ENCODE measurements at places on chromosomes 3 and 15.

DNA sequence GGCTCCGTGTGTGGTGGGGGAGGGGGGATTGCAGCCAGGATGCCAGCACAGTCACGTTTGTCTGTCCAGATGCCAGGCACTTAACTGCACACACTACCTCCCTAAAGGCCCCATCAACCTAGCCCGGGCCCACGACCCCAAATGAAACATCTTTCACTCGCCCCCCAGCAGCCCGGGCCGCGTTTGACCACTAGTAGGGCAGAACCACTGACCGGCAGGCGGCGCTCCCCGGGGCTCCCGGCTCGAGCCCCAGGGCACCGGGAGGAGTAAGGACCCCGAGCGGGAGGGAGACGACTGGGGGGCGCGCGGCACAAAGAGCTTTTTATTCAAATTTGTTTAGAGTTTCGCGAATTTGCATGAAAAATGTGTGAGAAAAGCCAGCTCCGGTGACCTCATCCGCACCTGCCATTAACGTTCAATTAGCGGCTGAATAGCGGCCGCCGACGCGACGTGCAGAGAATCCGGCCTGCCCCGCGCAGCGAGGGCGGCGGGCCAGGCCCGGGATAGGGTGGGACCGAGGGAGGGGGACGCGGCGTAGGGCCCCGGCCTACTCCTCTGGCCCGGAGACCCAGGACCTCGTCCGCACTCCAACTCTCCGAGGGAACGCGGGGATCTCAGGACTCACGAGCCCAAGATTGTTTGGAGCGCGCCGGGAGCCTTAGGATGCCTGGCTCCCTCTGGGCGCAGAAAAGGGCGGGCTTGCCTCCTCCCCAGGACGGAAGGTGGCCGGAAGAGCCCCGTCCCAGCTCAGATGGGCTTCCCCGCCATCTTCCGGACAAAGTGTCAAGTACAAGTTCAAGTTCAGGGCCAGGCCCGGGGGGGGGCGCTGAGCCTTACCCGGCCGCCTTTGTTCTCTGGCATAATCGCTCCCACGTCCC is 64.9 kb upstream of the POLG start:
- DNase-seq, result peak; percentile 63

DNA sequence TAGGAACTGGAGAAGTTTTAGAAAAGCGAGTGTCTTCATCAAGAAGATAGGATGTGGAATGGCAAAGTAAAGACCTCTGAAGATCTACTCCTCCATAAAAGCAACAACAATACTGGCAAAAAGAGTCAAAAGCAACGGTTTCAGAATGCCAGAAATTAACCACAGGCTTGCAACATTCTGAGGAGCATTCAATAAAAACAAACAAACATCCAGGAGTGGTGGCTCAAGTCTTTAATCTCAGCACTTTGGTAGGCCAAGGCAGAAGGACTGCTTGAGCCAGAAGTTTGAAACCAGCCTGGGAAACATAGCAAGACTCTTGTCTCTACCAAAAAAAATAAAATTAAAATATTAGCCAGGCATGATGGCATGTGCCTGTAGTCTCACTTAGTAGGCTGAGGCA is 143.2 kb upstream of the HACD2 start:
- DNase-seq, result no peak

DNA sequence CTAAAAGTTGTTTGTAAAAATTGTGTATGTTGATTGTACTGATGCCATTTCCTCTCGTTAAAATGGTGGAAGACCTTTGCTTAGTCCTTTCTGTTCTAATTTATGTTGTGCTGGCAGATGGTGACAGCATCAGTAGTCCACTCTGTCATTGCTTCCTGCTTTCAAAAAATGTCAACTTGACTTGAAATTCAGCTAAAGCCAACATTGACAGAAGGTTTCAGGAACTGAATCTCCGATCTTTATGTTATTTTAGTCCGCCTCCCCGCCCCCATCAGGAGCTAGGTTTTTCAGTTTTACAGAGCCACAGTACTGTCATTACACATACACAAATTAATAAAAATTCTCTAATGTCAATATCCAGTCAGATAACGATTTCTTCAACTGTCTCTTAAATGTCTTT is 1.5 kb downstream of the CEP63 start:
- DNase-seq, result peak; percentile 88

GRCh38 chr3:124558991-124559845 is 171.0 kb upstream of the UMPS start:
- DNase-seq, result no peak

DNA sequence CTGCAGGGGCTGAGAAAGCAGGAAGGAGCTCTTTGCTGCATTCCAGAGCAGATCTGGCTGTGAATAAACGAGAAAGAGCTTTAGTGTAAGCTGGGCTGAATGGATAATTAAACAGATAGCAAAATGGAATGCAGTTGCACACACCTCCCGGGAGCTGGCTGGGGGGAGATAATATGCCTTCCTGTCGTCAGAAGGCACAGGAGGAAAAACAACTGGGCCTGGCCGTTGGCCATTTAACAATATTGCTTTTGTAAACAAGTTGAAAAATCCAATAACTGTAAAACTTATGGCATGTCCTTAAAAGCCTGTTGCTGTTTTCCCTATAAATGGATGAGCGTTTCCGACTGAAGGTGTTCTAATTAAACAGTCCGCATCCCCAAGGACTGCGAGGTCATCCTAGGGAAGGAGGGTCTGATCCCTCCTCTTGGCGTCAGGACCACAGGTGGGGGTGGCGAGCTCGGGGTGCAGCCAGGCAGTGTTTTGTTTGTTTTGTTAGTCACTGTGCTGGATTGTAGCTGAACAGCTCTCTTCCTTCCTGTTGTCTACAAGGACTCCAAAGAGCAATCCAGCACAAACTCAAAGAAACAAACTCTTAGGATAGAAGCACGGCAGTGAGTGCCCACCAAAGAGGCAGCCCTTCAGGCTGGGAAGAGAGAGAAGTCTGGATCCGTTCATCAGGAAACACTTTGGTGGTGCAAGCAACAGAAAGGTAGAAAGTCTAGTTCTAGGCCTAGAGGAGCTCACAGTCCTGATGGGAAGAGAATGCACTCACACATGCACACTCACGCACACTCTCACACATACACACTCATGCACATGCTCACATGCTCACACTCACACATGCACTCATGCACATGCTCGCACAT is 133.4 kb upstream of the SMAD3 start:
- DNase-seq, result no peak

DNA sequence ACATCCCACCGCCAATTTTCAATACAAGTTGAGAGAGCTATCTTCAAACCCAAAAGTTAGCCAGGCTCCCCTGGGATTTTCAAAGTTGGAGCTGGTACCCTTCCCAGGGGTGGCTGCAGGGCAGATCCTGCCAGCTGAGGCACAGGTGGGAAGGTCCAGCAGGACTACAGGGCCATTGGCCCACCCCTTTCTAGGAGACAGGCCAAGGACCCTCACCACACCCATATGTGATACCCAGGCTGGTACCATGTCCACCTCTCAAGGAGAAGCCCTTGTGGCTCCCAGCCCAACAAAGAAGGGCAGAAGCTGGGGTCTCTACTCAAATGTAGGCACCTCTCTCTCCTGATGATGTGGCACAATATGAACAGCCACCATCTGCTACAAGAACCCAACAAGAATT is 8.0 kb downstream of the POC1A start:
- DNase-seq, result no peak

DNA sequence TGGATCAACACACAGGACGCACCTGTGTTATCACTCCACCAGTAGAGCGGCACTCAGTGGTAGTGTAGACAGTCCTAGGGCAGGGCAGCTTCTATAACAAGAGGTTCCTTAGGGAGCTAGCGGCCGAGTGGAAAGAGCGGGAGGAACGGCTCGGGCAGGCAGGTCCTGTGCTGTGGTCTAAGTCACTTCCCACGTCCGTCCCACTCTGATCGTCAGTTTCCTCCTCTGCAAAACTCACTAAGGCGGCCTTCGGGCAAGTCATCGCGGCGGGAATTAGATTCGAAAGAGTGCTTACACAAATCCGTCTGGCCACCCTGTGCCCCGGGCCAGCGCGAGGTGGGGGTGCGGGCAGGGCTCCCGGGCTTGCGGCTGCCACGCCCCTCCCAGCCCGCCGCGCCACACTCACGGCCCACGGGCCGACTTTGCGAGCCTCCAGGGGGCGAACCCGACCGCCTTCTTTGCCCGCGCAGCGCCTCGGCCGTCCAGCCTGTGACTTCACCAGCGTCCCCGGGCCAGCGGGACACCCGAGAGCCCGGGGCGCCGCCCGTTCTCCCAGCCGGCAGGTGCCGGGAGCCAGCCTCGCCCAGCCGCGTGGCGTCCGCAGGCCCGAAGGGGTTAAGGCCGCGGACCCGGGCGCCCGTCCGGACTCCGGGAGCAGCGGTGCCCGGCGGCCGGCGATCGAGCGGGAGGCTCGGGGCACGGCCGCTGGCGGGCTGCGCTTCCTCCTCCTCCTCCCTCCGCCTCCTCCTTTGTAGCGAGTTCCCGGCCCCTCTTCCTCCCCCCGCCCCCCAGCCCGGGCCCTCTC is 416 bp upstream of the CORO2B start:
- DNase-seq, result peak; percentile 62

GRCh38 chr15:78448441-78449219 is 10.6 kb downstream of the IREB2 start:
- no peak for DNase-seq

DNA sequence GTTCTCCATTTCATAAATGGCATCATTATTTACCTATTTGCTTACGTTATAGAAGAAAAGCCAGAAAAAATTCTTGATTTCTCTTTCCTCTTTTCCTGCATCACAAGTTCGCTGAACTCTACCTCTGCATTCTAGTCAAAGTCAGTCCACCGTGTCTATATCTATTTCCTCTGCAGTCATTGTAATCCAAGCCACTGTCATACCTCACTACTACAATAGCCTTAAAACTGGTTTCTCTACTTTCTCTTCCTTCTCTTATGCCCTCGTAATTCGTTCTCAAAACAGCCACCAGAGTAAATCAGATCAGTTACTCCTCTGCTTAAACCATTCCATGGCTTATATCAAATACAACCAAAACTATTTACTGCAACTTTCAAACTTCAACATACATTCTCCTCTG is 13.4 kb upstream of the FAM81A start:
- no peak for DNase-seq

GRCh38 chr3:52483577-52484381 is 11.4 kb upstream of the STAB1 start:
- DNase-seq, result no peak

DNA sequence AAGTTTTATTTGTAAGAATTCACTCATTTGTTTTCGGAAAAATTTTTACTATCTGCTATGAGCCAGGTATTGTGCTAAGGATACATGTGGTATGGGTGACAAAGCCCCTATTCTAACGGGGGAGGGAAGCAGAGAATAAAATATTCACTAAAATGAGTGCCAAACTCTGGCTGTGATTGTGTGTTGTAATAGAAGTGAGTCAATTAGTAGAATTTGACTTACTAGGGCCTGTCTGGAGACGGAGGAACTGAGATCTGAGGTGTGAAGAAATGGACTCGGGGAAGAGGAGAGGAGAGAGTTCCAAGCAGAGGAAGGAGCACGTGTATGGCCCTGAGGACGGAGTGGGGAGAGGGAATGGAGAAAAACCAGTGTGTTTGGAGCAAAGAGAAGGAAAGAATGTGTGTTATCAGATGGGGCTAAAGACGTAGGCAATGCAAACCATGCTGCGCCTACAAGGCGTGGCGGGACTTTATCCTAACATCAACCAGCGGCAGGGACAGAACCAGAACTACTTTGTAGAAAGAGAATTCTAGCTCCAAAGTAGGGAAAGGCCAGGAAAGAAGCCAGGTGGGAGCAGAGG is 89.1 kb downstream of the OSBPL10 start:
- DNase-seq, result no peak

- no peak for DNase-seq
These were observed 517.5 kb upstream of the UBE2E2 start for GRCh38 chr3:22685597-22685996.

DNA sequence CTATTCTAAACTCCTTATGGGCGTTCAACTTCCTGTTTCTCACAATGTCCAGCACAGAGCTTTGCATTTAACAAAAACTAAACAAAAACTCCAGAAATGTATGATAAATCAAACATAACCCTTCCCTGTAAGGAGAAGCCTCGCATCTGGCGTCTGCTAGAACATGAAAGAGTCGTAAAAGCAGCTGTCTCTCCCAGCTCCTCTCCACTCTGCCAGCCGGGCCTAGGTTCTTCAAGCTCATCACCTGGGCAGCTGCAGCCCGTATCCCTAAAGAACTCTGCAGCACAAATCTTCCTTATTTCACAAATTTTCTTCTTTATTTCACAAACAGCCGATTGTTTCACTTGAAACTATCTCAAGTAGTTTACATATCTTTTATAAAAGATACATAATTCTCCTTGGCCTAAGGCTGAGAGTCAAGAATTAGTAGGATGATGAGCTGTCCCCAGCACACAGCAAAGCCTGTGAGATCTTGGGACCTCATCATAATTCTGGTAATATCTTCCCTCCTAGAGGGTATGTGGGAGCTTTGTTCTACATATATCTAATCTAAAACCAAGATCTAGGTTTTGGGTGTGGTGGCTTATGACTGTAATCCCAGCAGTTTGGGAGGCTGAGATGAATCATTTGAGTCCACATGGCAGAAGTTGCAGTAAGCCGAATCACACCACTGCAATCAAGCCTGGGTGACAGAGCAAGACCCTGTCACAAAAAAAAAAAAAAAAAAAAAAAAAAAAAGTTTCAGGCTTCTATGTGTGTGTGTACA is 35.3 kb downstream of the ANXA2 start:
- peak; percentile 73 for DNase-seq

GRCh38 chr15:79918278-79918677 is 21.5 kb upstream of the MTHFS start:
- DNase-seq, result no peak

DNA sequence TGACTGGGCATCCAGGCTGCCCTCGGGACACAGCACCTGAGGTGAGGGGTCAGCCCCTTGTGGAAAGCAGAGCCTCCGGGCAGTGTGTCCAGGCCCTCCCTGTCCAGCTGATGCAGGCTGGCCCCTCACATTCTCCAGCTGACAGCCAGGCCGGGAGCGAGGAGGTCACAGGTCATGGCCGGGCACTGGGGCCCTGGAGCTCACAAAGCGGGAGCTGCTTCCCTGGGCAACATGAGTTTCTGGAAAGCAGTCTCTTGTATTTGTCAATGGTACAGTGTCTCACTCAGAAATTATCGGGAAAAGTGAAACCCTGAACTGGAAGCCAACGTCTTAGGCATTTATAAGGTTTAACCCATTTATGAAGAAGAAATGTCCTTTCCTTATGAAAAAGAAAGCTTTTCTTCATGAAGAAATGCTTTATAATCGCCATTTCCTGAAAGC is 118.5 kb downstream of the OPA1 start:
- no peak for DNase-seq

DNA sequence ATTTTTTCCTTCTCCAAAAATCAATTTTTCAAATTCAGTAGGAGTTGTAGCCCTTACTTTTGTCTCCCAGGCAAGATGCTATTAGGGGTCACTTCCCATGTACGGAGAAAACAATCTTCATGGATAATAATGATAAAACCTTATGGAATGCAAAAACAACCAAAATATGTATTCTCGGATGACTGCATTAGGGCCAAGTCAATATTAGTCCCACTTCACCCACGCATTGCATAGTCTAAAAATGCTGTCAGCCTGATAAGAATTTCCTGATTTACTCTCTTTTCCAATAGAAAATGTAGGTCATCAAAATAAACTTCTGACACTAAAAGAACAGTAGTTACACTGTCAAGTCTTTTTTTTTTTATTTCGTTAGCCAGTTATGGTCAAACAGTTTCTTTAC is 2.7 kb downstream of the VGLL3 start:
- no peak for DNase-seq

GRCh38 chr15:63815796-63816533 is 17.8 kb downstream of the HERC1 start:
- no peak for DNase-seq

- DNase-seq, result no peak
These were observed 66.7 kb upstream of the OCA2 start for GRCh38 chr15:28165791-28166190.

All from suppressor macrophage treated with lipopolysaccharide for 4 hours (primary cell).